Occipital lobe (tissue), 3 donors: ENCODE measurements at places on chromosomes 5 and 9.

DNA sequence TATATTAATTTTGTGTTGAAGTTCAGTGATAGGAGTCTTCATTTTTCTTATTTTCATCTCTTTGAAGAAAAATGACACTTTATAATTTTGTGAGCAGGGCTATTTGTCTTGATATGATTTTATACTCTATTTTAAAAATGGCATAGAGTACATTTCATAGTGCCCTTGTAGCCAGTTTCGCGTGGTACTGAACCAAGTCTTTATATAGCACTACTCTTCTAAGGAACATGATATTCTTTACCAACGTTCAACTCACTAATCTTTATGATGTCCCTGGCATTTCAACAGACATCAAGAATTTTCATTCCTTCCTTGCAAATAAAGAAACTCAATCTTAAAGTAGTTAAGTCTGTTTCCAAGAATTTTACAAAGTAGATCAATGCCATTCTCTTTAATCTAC, 41.5 kb upstream of the HOMER1 start:
- DNase-seq, result no peak

GRCh38 chr5:120615967-120616645, 152.0 kb downstream of the PRR16 start:
- no peak for DNase-seq

GRCh38 chr5:71946343-71947030, 160.8 kb upstream of the MAP1B start:
- no peak for DNase-seq

GRCh38 chr9:4665357-4665756, 923 bp downstream of the SPATA6L start:
- no peak for DNase-seq

DNA sequence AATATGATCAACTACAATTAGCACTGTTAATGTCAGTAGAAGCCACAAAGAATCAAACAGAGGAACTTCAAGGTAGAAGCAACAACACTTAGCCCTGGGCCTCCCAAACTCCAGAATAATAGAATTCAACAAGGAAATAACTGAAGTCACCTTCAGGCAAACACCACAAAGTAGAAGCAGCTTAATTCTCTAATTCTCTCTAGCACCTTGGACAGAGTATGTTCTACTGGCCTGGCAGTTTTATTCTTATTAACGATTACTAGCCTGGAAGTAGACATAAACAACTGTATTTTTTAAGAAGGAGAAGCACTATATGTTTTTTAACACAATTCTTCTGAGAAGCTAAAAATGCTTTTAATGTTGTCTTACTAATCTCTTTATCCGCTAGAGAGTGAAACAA, 911.9 kb downstream of the DTWD2 start:
- DNase-seq, result no peak

- DNase-seq, result no peak
These were observed 4.1 kb downstream of the CFAP95 start for GRCh38 chr9:69824499-69825252.

- DNase-seq, result no peak
These were observed 231.1 kb upstream of the TBCA start for GRCh38 chr5:78007233-78007632.

DNA sequence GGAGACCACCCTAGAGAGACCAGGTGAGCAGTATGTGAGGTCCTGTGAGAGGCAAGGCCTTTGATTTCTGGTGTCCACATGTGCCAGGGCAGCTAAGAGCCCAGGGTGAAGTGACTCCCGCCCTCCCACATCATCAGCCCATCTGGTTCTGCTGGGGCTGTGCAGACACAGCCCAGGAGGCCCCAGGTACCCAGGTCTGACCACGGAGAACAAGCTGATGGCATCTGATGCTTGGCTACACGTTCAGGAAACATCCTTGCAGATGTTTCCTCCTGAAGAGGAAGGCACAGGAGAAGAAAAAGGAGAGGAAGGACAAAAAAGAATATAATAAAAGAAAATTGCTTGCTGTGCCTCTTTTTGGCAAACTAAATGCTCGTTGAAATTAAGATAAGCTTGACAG, 225.8 kb downstream of the PAX5 start:
- DNase-seq, result no peak

- no peak for DNase-seq
These were observed 25.7 kb downstream of the ZMAT2 start for GRCh38 chr5:140725799-140726471.
